ENCODE measurements at places on chromosomes 3 and 15.

- DNase-seq, result no peak
Measured at GRCh38 chr3:41362638-41363559, 163.6 kb downstream of the CTNNB1 start.

GRCh38 chr3:42658091-42658770 lies 4.7 kb downstream of the ZBTB47 start:
- DNase-seq, result no peak

- peak; percentile 86 for DNase-seq
Measured at GRCh38 chr3:116445311-116445841, at the start of gene LSAMP. TSS of gene LSAMP (minus strand) at chr3:116445487.

DNA sequence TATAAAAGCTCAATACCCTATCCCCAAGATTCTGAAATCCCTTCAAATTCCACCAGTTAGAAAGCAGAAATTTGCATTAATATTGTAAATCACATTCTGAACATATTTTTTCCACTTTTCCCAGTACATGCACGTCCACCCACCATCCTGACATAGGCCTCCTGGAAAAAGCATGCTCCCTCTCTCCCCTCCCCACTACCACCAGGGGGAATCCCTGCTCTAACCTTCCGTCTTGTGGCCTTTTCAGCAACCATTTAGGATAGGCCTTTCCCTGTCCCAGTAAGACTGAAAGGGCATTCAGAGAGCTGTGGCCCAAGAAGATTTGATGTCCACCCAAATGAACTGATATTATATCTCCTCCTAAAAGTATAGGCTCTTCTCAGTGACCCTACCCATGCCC lies 182.1 kb downstream of the ARRDC4 start:
- DNase-seq, result no peak

DNA sequence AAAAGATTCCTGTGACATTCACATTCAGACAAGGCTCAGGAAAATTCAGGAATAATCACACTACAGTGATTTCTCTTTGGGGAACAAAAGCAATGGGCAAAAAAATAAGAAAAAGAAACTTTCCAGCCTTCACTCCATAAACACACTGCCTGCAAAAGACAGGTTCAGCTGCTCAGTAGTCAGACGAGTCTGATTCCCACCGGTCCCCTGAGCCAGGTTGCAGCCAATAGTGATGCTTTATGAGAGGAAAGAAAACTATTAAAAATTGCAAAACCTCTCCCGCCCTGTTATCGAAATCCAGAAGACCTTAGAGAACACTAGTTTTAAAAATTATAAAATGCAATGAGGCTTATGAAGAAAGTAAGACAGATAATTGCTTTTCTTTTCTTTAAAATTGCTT lies 8.5 kb downstream of the PLCH1 start:
- DNase-seq, result no peak

GRCh38 chr15:77511869-77512268 lies 91.2 kb downstream of the HMG20A start:
- no peak for DNase-seq

DNA sequence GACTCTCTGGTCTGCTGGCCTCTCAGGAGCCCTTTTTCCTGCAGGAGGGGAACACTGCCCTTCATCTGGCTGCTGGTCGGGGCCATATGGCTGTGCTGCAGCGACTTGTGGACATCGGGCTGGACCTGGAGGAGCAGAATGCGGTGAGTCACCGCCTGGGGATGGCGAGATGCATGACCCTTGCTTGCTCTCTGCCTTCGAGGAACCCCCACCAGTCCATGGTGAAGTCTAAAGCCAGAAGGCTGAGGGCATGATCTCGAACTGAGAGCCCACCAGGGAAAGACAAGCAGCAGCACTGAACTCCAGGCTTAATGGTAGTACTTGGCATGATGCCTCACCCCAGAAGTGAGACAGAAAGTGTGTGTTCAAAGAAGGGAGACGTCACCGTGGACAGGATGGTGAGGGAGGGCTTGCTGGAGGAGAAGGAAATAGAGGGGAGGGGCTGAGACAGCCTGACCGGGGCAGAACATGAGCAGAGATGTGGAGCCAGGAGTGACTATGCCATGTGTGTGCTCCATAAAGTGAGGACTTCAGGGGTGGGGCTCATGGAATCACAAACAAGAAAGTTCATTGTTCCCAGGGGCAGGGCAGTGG lies 19.2 kb downstream of the ANKDD1A start:
- DNase-seq, result no peak

DNA sequence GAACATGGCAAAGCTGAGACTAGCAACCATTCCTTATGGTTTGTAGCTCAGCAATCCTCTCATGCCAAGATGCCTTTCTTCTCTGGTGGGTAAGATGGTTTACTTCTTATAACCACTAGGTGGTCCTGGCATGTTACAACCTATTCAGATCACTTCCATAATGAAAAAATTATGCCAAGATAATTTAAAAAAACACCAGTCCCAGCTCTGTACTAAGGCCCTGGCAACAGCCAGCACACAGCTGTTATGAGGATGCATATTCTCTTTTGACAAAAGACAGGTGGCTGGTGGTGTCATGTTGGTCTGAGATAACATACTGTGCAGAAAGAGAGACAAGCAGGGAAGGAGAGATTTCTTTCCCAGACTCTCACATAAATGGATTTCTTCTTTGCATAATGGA lies 65.7 kb upstream of the FRMD4B start:
- DNase-seq, result no peak

GRCh38 chr15:76345880-76346668 lies 9.5 kb downstream of the ISL2 start:
- DNase-seq, result no peak

DNA sequence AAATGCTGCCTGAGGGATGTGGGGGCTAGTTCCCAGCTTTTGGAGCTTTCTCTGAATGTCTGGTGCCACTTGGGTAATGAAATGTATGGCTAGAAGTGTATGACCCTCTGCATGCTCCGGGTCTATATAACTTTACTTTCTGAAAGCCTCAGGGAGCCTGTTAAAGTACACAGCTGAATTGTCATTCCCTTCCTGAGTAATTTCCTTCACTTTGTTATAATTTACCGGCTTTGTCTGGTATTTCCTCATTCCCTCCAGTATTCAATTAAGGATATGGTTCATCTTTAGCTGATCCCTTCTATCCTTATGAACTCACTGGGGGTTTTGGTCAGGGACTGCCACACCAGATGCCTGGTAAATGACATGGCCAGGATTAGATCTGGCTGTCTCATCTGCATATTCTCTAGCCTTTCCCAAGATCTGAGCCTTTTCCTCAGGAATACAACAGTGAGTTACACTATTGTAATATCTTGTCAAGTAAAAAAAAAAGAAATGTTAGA lies 620.3 kb downstream of the ZPLD1 start:
- no peak for DNase-seq

DNA sequence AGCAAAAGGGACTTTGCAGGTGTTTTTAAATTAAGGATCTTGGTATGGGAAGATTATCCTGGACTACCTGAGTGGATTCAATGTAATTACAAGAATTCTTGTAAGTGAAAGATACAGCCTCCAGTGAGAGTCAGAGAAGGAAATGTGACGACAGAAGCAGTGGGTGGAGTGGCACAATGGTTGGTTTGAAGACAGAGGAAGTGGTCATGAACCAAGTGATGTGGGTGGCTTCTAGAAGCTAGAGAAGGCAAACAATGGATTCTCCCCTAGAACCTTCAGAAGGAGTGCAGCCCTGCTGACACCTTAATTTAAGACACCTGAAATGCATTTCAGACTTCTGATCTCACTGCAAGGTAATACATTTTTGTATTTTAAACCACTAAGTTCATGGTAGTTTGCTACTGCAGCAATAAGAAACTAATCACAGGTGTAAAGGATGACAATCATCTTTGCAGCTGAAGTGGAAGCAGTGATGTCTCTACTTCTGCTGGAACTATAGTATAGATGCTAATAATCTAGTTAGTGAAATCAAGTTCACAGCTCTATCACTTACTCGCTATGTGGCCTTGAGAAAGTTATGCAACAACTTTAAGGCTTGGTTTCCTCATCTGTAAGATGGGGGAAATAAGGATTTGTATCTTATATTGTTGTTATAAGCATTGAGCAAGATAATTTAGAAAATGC lies 403.4 kb upstream of the SUCLG2 start:
- no peak for DNase-seq

DNA sequence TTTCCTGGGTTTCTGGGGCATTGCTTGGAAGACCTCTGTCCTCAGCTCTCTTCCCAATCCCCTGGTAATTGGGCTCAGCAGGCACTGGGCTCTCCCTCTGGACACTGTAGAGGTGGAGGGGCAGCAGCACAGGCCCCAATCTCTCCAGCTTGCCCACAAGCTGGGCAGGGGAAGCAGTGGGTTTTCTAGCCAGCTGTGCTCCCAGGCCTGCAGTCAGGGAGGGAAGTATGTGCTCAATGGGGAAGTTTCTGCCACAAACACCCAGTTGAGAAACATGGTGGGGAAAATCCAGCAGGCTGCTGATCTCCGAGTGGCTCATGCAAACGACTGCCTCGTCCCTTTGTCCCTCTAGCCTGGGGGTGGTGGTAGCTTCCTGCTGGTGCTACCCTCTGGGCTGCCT lies 12.8 kb upstream of the RFT1 start:
- no peak for DNase-seq
